ENCODE measurements at places on chromosomes 4 and X.
A peak's percentile ranks its signal among the peaks of the same experiment; 100 is the strongest.

DNA sequence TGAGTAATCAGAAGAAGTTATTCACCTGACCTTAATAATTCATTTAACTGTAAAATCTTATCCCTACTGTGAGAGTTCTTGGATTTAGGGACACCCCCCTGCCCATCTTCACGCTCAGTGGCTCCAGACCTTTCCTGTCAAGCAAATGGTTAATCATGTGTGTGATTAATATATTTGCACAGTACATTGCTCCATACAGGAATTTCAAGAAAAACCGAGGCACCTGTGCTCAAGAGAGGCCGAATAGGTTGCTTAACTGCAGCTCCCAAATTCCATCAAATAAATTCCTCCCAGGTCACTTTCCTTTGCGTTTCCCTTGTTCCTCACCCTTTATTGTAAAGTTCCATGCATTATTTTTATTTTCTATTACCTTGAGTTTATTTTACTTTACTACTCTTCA is 119.5 kb downstream of the STOX2 start:
- DNase-seq: no peak

DNA sequence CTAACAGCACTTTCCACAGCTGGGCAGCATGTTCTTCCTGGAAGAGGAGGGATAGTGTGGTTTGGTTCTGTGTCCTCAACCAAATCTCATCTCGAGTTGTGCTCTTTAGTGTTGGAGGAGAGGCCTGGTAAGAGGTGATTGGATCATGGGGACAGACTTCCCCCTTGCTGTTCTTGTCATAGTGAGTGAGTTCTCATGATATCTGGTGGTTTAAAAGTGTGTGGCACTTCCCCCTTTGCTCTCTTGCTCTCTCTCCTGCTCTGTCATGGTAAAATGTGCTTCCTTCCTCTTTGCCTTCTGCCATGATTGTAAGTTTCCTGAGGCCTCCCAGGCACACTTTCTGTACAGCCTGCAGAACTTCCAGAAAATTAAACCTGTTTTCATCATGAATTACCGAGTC is 133.7 kb upstream of the NDP start:
- DNase-seq: no peak

DNA sequence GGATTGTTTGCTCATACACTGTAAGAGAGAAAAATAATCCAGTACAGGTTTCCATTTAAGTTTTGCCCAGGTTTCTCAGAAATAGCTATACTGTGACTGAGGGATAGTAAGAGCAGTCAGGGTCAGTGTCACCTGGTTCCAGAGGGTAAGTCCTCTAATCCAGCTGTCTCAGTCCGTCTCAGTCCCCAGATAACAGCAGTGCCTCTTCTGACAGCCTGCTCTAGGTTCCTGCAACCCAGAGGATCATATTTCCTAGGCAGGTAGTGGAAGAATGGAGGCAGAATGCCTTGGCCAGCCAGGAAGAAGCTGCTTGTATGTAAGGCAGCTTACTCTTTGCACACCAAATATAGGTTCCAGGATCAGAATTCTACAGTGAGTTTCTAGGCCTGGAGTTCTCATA is 22.6 kb upstream of the GNRHR start:
- DNase-seq: no peak

DNA sequence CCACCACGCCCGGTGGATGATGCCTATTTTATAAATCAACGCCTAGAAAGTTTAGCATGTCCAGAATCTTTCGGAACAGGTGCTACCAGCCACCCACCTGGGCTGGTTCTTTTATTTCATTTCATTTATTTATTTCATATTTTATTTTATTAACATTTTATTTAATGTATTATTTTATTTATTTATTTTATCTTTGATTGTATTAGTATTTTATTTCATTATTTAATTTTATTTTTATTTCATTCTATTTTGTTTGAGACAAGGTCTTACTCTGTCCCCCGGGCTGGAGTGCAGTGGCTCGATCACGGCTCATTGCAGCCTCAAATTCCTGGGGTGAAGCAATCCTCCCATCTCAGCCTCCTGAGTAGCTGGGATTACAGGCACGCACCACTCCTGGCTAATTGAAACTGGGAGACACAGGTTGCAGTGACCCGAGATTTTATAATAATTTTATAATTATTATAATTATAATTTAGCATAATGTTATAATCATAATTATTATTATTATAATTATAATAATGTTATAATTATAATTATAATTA is 187.2 kb downstream of the SHOX start:
- no peak for DNase-seq

DNA sequence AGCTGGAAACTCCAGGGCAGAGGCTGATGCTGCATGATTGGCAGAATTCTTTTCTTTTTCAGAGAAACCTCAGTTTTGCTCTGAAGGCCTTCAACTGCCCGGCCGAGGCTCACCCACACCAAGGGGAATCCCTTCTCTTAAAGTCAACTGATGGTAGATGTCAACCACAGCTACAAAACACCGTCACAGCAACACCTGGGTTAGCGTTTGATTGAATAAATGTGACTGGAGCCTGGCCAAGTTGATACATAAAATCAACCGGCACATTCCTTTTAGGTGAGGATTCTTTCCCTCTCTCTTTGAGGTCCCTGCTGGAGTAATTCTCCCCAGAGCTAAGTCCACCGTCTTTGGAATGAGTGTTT is 15.2 kb upstream of the KIAA0232 start:
- no peak for DNase-seq

DNA sequence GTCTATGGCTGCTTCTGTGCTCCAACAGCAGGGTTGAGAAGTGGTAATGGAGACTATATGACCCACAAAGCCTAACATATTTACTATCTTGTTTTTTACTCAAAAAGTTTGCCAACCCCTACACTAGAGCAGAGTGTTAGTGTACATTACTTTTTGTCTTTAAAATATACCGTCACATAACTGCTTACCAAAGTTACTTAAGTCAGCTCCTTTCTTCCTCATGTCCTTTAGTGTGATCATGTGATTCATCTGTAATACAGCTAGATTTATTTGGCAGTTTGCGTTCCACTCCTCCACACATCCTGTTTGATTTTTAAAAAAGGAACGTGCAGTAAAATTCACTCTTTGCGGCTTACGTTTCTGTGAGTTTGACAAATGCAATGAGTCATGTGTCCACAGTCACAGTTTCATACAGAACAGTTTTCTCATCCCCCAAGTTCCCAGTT is 162.4 kb upstream of the GPRIN3 start:
- DNase-seq: peak; percentile 17

GRCh38 chr4:56641494-56642051 is 39.5 kb downstream of the HOPX start:
- DNase-seq: no peak

DNA sequence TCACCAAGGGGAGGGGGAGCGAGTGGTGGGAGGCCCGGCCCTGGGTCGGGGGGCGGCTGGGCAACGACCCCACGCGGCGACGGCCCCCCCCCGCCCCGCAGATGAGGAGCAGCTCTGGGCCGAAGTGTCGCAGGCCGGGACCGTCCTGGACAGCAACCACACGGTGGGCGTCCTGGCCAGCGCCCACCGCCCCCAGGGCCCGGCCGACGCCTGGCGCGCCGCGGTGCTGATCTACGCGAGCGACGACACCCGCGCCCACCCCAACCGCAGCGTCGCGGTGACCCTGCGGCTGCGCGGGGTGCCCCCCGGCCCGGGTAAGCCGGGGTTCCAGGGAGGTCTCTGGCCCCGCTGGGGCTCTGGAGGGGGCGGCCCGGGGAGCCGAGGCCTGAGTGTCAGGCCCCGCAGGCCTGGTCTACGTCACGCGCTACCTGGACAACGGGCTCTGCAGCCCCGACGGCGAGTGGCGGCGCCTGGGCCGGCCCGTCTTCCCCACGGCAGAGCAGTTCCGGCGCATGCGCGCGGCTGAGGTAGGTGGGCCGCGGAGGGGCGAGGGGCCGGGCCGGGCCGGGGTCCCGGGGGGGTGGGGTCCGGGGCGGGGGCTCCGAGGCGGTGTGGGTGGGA is 8.7 kb upstream of the FGFRL1 start:
- DNase-seq: no peak

DNA sequence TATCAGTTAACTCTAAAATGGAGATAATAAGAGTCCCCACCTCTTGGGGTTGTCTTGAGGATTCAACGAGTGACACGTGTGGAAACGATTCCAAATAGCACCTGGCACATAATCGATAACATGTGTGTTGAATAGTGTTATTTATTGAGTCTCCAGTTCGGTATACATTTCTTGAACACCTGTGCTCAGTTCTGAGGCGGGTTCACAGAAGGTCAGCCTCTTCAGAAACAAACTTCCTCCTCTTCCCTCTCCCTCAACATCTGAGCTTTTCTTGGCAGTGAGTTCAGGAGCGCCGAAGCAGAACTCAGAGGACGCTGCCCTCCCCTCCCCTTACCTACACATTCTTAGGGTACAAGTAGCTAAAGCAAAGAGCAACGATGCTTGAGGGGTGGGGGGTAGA is 934 bp downstream of the PDHA1 start:
- DNase-seq: no peak

GRCh38 chr4:36386691-36387090 is 105.3 kb downstream of the DTHD1 start:
- DNase-seq: no peak

- no peak for DNase-seq
Measured at GRCh38 chrX:19630776-19631707, 115.7 kb upstream of the MAP3K15 start.

DNA sequence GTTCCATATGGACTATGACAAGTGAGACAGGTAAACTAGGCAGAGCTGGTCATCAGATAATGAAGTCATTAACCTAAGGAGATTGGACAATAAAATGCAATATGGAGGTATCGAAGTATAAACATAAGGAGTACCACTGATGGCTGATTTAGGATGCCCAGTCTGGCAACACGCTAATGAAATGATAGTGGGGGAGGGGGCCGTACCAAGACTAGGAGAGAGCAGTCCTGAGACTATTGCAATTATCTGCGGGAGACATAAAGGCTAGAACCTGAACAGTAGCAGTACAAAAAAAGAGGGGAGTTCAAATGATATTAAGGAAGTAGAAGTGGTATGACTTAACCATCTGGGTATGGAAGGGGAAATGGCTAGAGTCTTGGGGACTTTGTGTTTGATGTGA is 2.3 kb downstream of the F9 start:
- DNase-seq: no peak

DNA sequence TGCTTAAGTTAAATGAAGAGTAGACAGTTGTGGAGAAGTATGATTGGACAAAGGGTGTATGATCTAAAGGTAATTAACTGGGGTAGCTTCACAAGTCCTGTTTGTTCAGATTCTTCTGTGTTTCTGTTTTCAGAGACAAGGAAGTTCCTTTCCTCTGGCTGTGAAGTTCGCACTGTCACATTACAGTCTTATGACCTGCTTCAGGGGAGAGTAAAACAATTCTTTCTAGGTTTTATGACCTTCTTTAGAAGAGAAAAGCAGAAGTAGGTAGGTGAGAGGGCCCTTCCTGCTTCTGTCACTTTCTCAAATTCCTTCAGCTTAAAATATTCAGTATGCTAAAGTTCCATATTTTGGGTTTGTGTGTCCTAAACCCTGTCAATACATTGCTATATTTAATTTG is 211.9 kb downstream of the SOX3 start:
- DNase-seq: no peak

DNA sequence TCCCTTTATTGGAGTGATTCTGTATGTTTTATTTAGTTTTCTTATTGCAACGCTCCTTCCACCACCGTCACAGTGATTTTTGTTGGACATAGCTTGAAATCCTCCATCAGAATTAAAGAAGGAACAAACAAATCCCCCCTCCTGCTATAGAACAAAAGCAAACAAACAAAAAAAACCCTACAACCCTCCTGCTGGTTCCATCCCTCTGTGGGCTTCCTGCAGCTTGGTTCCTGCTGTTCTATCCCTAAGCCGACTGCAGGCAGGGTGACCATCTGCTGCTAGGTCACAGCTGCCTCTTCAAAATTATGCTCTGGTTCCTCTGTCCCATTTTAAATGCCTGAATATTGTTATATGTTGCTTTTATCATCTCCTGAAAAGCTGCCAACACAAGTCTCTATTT is 116.8 kb upstream of the AGA start:
- no peak for DNase-seq

- DNase-seq: peak; percentile 17
Measured at GRCh38 chrX:3699821-3700381, 13.5 kb downstream of the PRKX start.

DNA sequence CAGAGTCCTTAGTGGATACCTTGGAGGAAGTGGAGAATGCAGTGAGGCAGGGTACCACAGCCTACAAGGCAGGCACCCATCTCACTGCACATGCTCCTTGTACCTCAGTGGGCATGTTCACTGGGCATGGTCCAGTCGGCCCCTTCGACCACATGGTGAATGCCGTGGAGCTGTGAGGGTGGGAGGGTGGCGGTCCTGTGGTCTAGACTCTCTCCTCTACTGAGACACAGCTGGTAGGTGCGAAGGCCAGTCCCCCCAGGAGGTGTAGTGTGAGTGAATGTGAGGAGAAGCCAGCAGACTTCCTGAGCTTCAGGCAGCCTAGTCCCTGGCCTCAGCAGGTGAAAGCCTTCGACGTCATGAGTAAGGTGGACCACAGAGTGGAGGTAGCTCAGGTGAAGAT is 12.2 kb downstream of the XAGE2 start:
- DNase-seq: no peak

GRCh38 chrX:149453030-149453429 is 52.1 kb downstream of the IDS start:
- DNase-seq: no peak

DNA sequence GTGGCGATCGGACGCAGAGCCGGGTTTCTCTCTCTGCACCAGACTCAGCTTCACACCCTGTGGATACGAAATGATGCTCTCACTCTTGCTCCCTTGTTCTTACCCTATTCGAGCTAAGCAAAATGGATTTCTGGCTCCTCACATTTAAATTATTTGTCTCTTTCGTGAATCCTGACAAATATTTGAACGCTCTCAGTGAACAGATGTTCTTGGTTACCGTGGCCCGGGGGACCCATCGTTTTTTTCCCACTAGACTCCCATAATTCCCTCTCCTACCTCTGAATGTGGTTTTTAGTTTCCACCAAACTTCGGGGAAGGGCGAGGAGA is 630 bp downstream of the SMARCA5 start:
- DNase-seq: no peak

DNA sequence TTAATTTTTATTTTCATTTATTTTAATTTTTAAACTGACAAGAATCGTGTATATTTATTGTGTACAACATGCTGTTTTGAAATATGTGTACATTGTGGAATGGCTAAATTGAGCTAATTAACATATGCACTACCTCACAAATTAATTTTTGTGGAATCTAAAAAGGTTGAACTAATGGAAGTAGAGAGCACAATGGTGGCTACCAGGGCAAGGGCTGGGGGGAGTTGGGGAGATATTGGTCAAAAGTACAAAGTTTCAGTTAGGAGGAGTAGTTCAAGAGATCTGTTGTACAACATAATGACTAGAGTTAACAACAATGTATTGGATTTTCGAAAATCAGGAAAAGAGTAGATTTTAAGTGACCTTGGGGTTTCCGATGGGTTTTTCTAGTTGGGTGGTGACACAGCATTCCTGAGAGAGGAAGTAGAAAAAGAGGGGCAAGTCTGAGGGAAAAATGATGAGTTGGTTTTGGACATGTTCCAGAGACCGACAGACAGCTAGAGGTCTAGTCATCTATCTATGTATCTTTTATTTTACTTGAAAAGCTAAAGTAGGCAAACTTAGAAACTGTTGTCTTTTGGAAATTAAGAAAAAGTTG is 23.2 kb downstream of the APOO start:
- no peak for DNase-seq
